Activated naive CD4-positive, alpha-beta T cell (primary cell): ENCODE measurements at places on chromosomes 16 and 17.

DNA sequence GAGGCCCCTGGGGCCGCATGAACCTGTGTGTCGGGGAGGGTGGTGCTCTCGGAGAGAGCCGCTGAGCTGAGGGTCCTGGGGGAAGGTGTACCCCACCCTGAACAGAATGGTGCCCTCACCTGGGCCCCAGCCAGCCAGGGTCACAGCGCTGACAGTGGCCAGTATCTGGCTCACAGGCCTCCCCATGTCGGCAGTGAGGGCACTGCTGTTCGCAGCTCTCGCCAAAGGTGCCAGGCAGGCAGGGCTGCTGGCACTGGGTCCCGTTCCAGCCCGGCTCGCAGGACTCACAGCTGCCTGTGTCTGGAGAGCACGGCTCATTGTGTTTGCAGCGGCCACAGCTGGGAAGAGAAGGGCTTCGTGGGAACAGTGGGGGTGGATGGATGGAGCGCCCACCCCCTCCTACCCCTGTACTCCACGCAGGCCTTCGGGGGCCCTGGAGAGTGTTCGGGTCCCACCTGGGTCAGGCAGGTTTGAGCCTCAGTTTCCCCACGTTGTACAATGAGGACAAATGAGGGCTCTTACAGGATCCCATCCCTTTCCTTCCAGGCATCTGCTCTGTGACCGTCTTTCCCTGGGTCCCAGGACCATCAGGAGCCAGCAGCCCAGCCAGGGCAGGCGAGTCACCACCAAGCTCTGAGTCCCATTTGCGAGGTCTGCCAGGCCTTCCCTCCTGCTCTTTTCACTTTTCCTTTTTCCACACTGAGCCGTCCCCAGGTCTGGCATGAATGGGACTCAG lies 5.0 kb downstream of the SCARF1 start:
- no peak for DNase-seq

GRCh38 chr16:4682084-4682591 lies 11.2 kb upstream of the NUDT16L1 start:
- no peak for DNase-seq

DNA sequence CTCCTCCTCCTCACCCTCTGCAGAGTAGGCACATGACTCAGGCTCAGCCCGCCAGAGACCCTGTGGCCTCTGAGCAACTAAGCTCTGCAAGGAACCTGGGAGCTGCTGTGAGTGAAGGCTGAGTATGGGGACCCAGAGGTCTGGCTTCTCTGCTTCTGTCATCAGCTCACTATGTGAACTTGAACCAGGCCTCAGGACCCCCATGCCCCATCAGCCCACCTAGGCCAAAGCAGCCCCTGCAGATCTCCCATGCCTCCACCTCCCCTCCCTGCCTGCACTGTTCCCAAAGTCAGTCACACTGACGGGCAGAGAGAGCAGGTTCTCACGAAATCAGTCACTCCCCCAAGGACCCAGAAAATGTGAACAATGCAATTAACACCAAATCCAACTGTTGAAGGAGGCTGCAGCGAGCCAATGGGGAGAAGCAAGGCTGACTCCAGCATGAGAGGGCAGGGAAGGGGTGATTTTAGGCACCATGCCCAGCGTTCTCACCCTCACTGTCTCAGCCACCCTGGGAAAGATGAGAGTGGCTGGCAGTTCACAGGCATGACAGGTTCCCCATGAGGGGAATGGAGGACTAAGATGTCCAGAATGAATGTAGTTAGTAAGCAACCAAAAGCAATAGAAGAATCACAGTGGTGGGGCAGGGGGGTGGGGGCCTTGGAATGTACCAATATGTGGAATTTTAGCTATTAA lies 60.6 kb downstream of the BEAN1 start:
- no peak for DNase-seq

- no peak for DNase-seq
Measured at GRCh38 chr16:46688101-46688653, 801 bp downstream of the VPS35 start.

DNA sequence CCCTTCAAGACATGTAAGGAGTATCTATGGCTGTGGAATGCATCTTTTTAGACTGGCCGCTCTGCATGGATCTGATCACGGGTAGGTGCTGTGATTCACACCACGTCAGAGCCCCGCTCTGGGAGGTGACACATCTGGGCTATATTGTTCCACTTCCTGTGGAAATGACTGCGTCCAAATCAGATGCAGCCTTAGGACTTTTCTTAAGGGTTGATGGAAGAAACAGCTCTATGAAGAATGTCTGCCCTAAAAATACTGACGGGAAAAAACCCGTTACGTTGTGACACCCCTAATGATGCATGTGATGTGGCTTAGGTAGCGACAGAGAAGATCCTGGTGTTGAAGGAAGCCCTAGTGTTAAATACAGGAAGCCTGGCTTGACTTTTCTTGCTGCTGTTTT lies 12.2 kb downstream of the BANP start:
- DNase-seq = peak; percentile 17

- DNase-seq = no peak
Measured at GRCh38 chr16:68935008-68935407, 91.7 kb downstream of the TANGO6 start.

- DNase-seq = no peak
Measured at GRCh38 chr16:73891129-73891542, 405.5 kb upstream of the PSMD7 start.

DNA sequence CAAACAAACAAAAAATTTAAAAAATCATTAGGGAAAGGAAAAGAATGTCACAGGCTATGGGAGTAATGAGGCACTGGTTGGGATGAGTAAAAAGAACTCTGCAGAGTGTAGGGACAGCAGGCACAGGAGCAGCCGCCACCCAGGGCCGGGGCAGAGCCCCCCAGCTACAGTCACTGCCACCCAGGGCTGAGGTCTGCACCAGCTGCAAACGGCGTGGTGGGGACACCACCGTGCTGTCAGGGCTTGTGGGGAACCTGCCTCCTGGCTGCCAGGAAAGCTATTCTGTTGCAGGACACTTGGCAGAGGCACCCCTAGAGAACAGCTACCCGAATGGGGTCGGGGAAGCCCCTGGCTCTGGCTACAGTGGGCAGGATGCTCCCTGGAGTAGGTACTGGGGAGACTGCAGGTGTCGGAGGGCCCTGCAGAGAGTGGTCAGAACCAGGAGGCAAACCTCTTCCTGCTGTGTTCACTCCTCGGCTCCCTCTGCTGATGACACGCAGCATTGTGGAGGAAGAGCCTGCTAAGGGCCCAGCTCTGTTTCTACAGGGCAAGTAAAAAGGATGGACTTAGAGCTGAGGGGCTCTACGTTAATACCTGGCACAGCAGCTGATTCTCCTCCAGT lies 32.3 kb upstream of the CAPN15 start:
- DNase-seq = no peak

DNA sequence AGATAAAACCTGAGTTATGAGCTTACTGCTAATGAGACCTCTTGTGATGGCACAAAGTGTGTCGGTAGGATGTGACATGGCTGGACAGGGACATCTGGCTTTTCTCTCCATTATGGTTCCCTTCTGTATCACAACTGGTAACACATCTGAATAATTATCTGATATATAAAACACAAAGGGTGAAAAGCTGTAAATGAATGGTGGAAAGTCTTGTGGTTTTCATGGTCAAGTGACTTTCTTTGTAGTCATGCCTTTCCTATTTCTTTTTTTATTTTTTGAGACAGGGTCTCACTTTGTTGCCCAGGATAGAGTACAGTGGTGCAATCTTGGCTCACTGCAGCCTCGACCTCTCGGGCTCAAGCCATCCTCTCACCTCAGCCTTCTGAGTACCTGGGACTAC lies 35.3 kb upstream of the ZFHX3 start:
- no peak for DNase-seq

- no peak for DNase-seq
Measured at GRCh38 chr17:38453951-38454421, 25.7 kb downstream of the ARHGAP23 start.

GRCh38 chr16:69179328-69180010 lies 7.5 kb upstream of the SNTB2 start:
- DNase-seq = no peak

GRCh38 chr16:11067697-11068141 lies 123.4 kb downstream of the CLEC16A start:
- no peak for DNase-seq
